ENCODE measurements at places on chromosomes 16 and 17. TPM values are rescaled to one million over a fixed set of nuclear protein-coding genes. Genes with fewer than 3 reads are reported as not detected.

Gene DNAH3
- total RNA-seq = not detected

Gene CCL22
- total RNA-seq = 0.24 TPM

Gene CACNG1
- not detected for total RNA-seq

Gene GLTPD2
- total RNA-seq = not detected

Gene GAS2L2
- not detected for total RNA-seq

Gene C17orf78
- not detected for total RNA-seq

Gene KRTAP2-1
- not detected for total RNA-seq

GRCh38 chr17:79315358-79316105, 240.9 kb downstream of the ENGASE start:
- no peak overlapping the region for H3K4me3 ChIP-seq
- no peak overlapping the region for H3K27ac ChIP-seq
- no peaks in the 10 kb centered on the region for H3K36me3 ChIP-seq
- H3K4me1 ChIP-seq = no peaks in the 10 kb centered on the region
- H3K27me3 ChIP-seq = no peaks in the 10 kb centered on the region

- no peak overlapping the region for H3K4me3 ChIP-seq
- no peaks in the 10 kb centered on the region for H3K36me3 ChIP-seq
- H3K27ac ChIP-seq = no peak overlapping the region
Measured at GRCh38 chr17:36920032-36921005, 17.0 kb upstream of the LHX1 start.

DNA sequence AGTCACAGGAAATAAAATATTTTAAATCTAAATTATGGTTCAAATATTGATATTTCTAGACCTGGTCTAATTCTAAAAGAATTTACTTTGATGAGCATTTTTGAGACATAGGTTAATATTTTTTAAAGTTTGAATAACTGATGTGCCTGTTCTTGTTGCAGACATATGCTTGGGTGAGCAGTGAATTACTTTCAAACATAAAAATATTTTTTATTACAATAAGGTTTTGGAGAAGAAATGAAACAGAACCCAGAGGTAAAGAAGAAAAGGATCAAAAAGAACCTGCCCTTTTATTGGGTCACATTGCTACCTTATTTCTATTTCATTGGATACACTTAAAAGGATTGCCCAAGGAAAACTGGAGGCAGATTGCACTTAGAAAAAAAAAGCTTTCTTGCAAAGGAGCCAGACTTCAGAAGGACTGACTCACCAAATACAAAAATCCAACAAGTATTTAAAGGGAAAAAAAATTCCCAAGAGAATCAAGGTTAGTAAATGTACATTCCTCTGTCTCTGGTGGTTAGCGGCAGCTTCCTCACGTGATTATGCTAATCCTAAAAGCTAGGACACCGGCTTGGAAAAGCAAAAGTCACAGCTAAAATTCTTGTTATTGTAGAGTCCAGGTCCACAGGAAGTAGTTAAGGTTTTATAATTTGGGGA, 18.5 kb downstream of the ENPP7 start:
- no peak overlapping the region for H3K27ac ChIP-seq
- DNase-seq = no peak
- no peaks in the 10 kb centered on the region for H3K27me3 ChIP-seq
- H3K36me3 ChIP-seq = no peaks in the 10 kb centered on the region
- H3K4me3 ChIP-seq = no peak overlapping the region

GRCh38 chr17:17712268-17712924, 31.1 kb downstream of the RAI1 start:
- no peaks in the 10 kb centered on the region for H3K4me1 ChIP-seq
- no peak overlapping the region for H3K4me3 ChIP-seq
- no peaks in the 10 kb centered on the region for H3K36me3 ChIP-seq
- no peak overlapping the region for H3K27ac ChIP-seq
- H3K27me3 ChIP-seq = no peaks in the 10 kb centered on the region
- no peak for DNase-seq

DNA sequence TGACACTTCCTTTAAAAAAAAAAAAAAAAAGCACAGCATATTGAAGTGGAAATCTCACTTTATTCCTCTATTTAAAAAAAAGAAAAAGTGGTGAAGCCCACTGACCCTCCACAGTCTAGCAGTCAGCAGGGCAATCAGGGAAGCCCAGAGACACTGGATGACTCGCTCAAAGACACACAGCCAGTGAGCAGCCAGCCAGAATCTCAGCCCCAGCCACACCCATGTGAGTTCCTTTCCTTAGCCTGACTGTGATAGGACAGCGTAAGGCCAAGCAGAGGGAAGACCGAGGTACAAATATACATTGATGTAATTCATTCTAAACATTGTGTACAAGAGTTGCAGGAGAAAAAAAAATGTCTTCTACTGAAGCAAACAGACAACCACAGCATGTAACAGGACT, 22.5 kb downstream of the XPO6 start:
- no peak overlapping the region for H3K27ac ChIP-seq
- no peaks in the 10 kb centered on the region for H3K36me3 ChIP-seq
- no peaks in the 10 kb centered on the region for H3K27me3 ChIP-seq
- DNase-seq = no peak
- H3K4me1 ChIP-seq = peaks cover 8% of the 10 kb centered on the region

DNA sequence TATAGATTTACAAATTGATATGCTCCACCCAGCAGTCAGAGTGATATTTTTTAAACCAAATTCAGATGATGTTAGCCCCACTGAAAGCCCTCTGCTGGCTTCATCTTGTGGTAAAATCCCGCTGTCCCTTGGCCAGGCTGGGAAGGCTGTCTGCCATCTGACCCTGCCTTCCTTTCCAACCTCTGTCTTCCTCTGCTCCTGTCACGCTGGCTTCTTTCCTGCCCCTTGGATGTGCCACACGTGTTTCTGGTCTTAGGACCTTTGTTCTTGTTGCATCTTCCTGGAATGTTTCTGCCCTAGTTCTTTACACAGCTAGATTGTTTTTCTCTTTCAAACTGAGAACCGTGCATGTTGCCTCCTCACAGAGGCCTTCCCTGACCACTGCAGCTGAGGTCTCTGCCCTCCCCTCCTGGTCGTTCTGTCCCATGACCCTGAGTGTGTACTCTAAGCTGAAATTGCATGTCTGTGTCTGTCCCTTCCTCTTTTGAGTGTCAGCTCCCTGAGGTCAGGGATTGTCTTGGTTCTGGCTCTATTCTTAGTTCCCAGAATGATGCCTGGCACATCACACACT, 11.4 kb downstream of the NT5M start:
- H3K36me3 ChIP-seq = no peaks in the 10 kb centered on the region
- H3K27me3 ChIP-seq = no peaks in the 10 kb centered on the region
- no peaks in the 10 kb centered on the region for H3K4me1 ChIP-seq
- H3K27ac ChIP-seq = no peak overlapping the region
- DNase-seq = no peak

GRCh38 chr17:41421617-41422016, 2.8 kb downstream of the KRT37 start:
- no peaks in the 10 kb centered on the region for H3K4me1 ChIP-seq
- no peaks in the 10 kb centered on the region for H3K36me3 ChIP-seq
- no peak overlapping the region for H3K4me3 ChIP-seq
- no peak overlapping the region for H3K27ac ChIP-seq
- H3K27me3 ChIP-seq = no peaks in the 10 kb centered on the region
- no peak for DNase-seq

DNA sequence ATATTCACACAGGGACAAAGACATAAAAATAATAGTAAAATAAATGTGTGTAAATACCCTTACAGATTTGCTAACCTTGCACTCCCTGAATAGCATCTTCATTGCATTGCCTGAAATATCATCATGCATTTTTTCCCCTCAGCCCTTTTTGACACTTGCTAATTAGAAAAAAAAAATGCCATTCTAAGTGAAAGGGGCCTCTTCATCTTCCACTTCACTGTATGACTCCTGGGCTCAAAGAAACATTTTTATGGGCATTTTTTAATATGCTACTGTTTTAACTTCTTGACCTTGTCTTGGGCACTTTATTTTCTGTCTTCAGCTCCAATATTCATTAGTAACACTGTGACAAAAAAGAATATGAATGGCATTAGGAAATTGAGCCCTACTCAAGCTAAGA, 1424.4 kb downstream of the CDH8 start:
- H3K4me1 ChIP-seq = no peaks in the 10 kb centered on the region
- no peak overlapping the region for H3K27ac ChIP-seq
- no peaks in the 10 kb centered on the region for H3K36me3 ChIP-seq
- no peak for DNase-seq

DNA sequence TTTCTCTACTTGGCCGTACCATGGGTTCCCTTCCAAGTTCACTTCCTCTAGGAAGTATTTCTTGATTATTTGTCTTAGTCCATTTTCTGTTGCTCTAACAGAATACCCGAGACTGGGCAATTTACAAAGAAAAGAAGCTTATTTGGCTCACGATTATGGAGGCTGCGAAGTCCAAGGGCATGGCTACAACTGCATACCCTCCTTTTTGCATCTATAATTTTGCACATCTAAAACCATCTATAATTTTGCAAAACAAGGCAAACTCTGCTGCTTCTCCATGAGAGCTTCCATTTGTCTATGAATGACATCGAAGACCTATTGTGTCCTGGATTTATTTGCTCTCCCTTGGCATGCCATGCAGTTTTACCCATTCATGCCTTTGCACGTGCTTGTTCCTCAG, 27.6 kb upstream of the RGS9 start:
- no peaks in the 10 kb centered on the region for H3K36me3 ChIP-seq
- no peaks in the 10 kb centered on the region for H3K27me3 ChIP-seq
- peaks cover 4% of the 10 kb centered on the region for H3K4me1 ChIP-seq
- no peak overlapping the region for H3K4me3 ChIP-seq
- no peak overlapping the region for H3K27ac ChIP-seq
- no peak for DNase-seq

- DNase-seq = peak; percentile 12
- no peaks in the 10 kb centered on the region for H3K27me3 ChIP-seq
- H3K4me3 ChIP-seq = no peak overlapping the region
- H3K27ac ChIP-seq = no peak overlapping the region
Measured at GRCh38 chr17:44837196-44837595, 7.1 kb upstream of the GJC1 start.

GRCh38 chr16:21265104-21265837, 12.8 kb downstream of the CRYM start:
- DNase-seq = no peak
- H3K4me1 ChIP-seq = no peaks in the 10 kb centered on the region
- H3K27ac ChIP-seq = no peak overlapping the region
- no peaks in the 10 kb centered on the region for H3K36me3 ChIP-seq
- no peak overlapping the region for H3K4me3 ChIP-seq
- no peaks in the 10 kb centered on the region for H3K27me3 ChIP-seq

- H3K27me3 ChIP-seq = no peaks in the 10 kb centered on the region
- H3K4me3 ChIP-seq = no peak overlapping the region
- H3K4me1 ChIP-seq = no peaks in the 10 kb centered on the region
- H3K27ac ChIP-seq = no peak overlapping the region
Measured at GRCh38 chr16:711548-712320, 3.2 kb upstream of the METRN start.

DNA sequence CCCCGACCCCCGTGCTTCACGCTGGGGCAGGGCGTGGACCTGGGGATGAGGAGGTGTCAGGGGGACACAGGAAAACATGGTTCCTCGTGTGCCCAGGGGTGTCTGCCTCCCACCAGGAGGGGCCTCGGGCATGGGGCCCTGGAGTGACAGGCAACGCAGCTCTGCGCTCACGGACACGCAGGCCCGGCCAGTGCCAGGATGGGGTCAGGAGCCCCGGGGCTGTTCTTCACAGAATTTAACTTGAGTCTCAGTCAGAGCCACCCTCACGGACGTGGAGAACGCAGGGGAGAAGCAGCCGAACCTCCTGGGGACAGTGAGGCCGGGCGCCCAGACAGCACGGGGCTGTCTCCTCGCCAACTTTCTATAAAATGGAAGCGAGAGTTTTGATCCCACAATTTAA, 16.7 kb downstream of the UNKL start:
- H3K27ac ChIP-seq = no peak overlapping the region
- no peaks in the 10 kb centered on the region for H3K4me1 ChIP-seq
- H3K36me3 ChIP-seq = no peaks in the 10 kb centered on the region
- no peak for DNase-seq

DNA sequence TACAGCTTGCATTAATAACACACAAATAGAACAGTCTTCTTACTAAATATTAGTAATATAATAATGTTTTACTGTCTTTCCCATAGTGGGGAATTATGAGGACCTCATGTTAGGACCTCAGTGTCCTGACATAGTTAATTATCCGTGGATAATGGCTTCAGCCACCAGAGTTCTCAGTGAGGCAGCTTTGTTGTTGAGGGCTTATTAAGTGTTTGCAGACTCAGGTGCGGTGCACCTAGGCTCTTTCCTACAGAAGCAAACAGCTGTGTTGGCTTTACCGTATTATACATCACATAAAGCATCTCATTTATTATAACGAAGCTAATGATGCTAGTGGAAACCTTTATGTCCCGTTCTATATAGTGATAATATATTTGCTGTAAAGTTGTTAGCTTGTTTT, 246.7 kb downstream of the FTO start:
- no peak for DNase-seq
- no peaks in the 10 kb centered on the region for H3K27me3 ChIP-seq
- no peak overlapping the region for H3K27ac ChIP-seq

GRCh38 chr17:44095388-44095646, 24.8 kb downstream of the G6PC3 start:
- H3K4me1 ChIP-seq = peaks cover 3% of the 10 kb centered on the region
- peaks cover 18% of the 10 kb centered on the region for H3K36me3 ChIP-seq
- DNase-seq = no peak
- no peak overlapping the region for H3K27ac ChIP-seq
- H3K27me3 ChIP-seq = no peaks in the 10 kb centered on the region

GRCh38 chr17:74205274-74205673, 1.8 kb downstream of the RPL38 start:
- H3K27me3 ChIP-seq = no peaks in the 10 kb centered on the region
- no peak overlapping the region for H3K27ac ChIP-seq

DNA sequence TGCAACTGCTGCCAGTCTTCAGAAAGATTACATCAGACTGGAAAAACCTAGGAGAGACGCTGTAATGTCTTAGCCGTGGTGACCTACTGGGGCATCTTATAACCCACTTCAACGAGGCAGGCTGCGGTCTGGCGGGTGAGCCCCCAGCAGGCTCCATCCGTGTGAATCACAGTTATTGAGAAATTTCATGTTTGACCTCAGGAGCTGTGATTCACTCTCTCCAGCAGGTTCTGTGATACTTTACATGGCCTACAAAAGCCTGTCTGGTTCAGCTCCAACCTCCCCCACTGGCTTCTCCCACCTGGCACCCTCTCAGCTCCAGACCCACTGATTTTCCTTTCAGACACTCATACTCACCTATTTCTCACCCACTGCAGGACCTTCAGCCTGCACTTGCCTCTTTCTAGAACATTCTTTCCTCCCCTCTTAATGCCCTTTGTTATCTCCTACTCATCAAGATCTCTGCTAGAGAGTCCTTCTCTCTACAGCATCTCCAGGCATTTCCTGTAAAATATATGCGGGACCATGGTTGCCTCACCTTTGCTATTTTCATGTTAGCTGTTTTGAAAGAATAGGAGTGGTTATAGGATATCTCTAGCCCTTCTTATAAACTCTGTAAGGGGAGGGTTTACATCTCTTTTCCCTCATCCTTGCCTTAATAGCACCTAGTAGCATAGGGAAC, 227.9 kb downstream of the MAF start:
- H3K4me1 ChIP-seq = no peaks in the 10 kb centered on the region
- no peak overlapping the region for H3K27ac ChIP-seq
- no peaks in the 10 kb centered on the region for H3K27me3 ChIP-seq
- H3K4me3 ChIP-seq = no peak overlapping the region
- no peaks in the 10 kb centered on the region for H3K36me3 ChIP-seq

Measured in aorta (tissue), 5 donors.